ENCODE measurements at places on chromosomes 12 and 14. TPM values are rescaled to one million over a fixed set of nuclear protein-coding genes. Genes with fewer than 3 reads are reported as not detected.

- H3K27me3 ChIP-seq = no peaks in the 10 kb centered on the region
- no peak overlapping the region for H3K4me3 ChIP-seq
- H3K4me1 ChIP-seq = no peaks in the 10 kb centered on the region
- DNase-seq = no peak
- no peak overlapping the region for H3K27ac ChIP-seq
Observed at GRCh38 chr12:57881475-57881874, 34.9 kb upstream of the CTDSP2 start.

The RESF1 gene
- total RNA-seq = 541 TPM

DNA sequence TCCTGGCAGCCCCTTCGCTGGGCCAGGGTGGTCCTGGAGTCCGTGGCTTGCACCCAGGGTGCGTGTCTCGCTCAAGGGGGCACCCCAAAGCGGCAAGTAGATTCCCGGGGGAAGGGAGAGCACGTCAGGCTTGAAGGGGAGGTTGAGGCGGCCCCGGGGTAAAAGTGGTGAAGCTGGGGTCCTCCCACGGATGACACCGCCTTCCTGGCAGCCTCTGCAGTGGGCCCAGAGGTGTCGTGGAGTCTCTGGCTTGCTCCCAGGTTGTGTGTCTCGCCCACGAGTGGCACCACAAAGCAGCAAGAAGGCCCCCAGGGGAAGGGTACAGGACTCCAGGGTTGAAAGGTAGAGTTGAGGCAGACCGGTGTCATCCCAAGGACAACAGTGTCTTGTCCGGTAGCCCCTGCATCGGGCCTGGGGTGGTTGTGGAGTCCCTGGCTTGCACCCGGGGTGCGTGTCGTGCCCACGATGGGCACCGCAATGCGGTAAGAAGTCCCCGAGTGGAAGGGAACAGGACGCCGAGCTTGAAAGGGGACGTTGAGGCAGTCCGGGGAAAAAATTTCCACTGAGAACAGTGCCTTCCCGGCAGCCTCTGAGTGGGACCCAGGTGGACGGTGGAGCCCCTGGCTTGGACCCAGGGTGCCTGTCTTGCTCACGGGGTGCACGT lies 158.0 kb upstream of the ALG10B start:
- DNase-seq = no peak
- H3K36me3 ChIP-seq = no peaks in the 10 kb centered on the region
- H3K4me3 ChIP-seq = no peak overlapping the region
- H3K27me3 ChIP-seq = no peaks in the 10 kb centered on the region
- H3K27ac ChIP-seq = no peak overlapping the region

- no peak overlapping the region for H3K4me3 ChIP-seq
- H3K27ac ChIP-seq = no peak overlapping the region
- no peaks in the 10 kb centered on the region for H3K27me3 ChIP-seq
Observed at GRCh38 chr12:39237004-39237403, 205.9 kb downstream of the KIF21A start.

The DNM1L gene
- 54.9 TPM for total RNA-seq

- no peaks in the 10 kb centered on the region for H3K36me3 ChIP-seq
- no peaks in the 10 kb centered on the region for H3K27me3 ChIP-seq
- no peak for DNase-seq
- no peak overlapping the region for H3K4me3 ChIP-seq
- H3K4me1 ChIP-seq = no peaks in the 10 kb centered on the region
Observed at GRCh38 chr14:101033446-101034165, 130.1 kb upstream of the RTL1 start.

GRCh38 chr14:96482986-96483385 lies 19.2 kb upstream of the PAPOLA start:
- H3K36me3 ChIP-seq = no peaks in the 10 kb centered on the region
- H3K4me1 ChIP-seq = no peaks in the 10 kb centered on the region
- no peak overlapping the region for H3K27ac ChIP-seq
- peaks cover 4% of the 10 kb centered on the region for H3K27me3 ChIP-seq
- no peak overlapping the region for H3K4me3 ChIP-seq

- no peak overlapping the region for H3K27ac ChIP-seq
- H3K27me3 ChIP-seq = no peaks in the 10 kb centered on the region
- H3K36me3 ChIP-seq = no peaks in the 10 kb centered on the region
- H3K4me1 ChIP-seq = peaks cover 9% of the 10 kb centered on the region
- no peak for DNase-seq
- H3K4me3 ChIP-seq = no peak overlapping the region
Observed at GRCh38 chr12:89481213-89481914, 43.2 kb downstream of the GALNT4 start.

The PLBD1 gene
- 0.86 TPM for total RNA-seq

DNA sequence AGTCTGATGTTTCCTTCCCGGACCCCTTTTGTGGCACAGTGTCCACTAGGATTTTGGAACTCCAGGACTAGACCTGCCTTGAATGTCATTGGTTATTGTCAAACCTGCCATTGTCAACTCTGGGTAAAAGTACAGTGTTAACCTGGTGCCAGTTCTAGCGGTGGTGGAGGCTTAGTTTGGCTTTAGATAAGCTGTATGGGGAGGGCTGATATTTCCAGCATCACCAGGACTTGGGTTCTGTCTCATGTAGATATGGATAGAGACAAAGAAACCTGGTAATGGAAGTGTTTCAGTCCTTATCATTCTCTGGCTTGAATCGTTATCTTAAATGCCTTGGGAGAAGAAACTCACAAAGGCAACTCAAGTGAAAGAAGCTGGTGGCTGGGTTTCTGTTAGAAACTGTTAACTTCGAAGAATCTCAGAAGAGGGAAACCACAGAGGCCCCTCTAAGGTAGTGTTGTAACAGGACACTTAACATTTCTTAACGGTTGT lies 10.6 kb downstream of the CHST11 start:
- peaks cover 48% of the 10 kb centered on the region for H3K4me1 ChIP-seq
- H3K27me3 ChIP-seq = no peaks in the 10 kb centered on the region
- peak overlapping the region; percentile 80 for H3K27ac ChIP-seq
- DNase-seq = no peak

Measured in naive thymus-derived CD8-positive, alpha-beta T cell (primary cell).